ENCODE measurements at places on chromosomes 5 and 9. TPM values are rescaled to one million over a fixed set of nuclear protein-coding genes. Genes with fewer than 3 reads are reported as not detected.

Gene CDX1
- total RNA-seq, result not detected

Gene CCNJL
- total RNA-seq, result 0.39 TPM

Gene CDC20B
- total RNA-seq, result not detected

Gene TCF7
- 0.34 TPM for total RNA-seq

Gene IFNK
- total RNA-seq, result not detected

Gene ANKRD33B
- total RNA-seq, result 2.2 TPM

Gene MYMK
- total RNA-seq, result not detected

Gene SOHLH1
- total RNA-seq, result not detected

Gene ANKDD1B
- 0.31 TPM for total RNA-seq

Gene ELOVL7
- 0.12 TPM for total RNA-seq

Gene CCNI2
- total RNA-seq, result not detected

Gene UBE2D2
- total RNA-seq, result 51.3 TPM

Gene SLC34A3
- not detected for total RNA-seq

Gene ZNF883
- 1.8 TPM for total RNA-seq

Gene GRM6
- total RNA-seq, result not detected

Gene WHRN
- total RNA-seq, result 2.9 TPM

Gene TSSK1B
- total RNA-seq, result 0.12 TPM

Gene STC2
- total RNA-seq, result 161 TPM

Gene DMGDH
- 1.1 TPM for total RNA-seq

Gene PTGS1
- 135 TPM for total RNA-seq

Gene RASGRF2
- 0.56 TPM for total RNA-seq

Gene OBP2B
- not detected for total RNA-seq

Gene CCL21
- total RNA-seq, result 0.81 TPM

Gene BTNL3
- not detected for total RNA-seq

Gene ZNF366
- 0.88 TPM for total RNA-seq

Gene F2RL2
- 8.2 TPM for total RNA-seq

Gene ROPN1L
- total RNA-seq, result not detected

Gene DNM1
- 5.6 TPM for total RNA-seq

Gene FOXI1
- not detected for total RNA-seq

Gene DDX4
- total RNA-seq, result not detected

Gene UAP1L1
- total RNA-seq, result 6.0 TPM

Gene FER
- 12.5 TPM for total RNA-seq

Gene MORN5
- total RNA-seq, result not detected

Gene ARHGEF28
- total RNA-seq, result 1.2 TPM

Gene TMEM8B
- total RNA-seq, result 3.7 TPM

Gene PDE8B
- total RNA-seq, result not detected
